ENCODE measurements at places on chromosomes 3 and 15.

DNA sequence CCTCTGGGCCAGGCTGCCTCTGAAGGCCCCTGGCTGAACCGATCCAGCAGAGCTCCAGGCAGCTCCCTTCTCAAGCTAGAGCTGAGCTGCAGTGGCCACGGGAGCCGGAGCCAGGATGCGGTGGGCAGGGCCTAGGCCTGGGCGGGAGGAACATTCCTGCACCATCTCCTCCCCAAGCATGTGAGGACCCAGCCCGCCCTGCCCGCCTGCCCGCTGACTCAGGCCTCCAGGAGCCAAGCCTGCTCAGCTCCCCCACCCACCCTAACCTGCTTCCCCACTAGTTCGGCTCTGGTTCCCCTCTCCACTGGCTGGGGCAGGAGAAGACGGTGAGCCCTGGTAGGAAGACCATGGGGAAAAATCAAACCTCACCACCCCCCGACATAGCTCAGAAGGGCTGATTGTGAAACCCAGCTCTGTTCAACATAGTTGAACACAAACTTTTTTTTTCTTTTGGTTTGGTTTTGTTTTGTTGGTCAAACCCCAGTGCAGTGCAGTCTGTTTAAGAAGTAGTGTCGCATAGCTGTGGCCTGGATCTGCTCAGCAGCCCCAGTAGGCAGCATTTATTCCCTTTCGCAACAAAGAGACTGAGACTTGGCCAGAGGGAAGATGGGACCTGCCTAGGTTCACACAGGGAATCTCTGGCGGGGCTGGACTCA is 13.5 kb downstream of the SNX33 start:
- DNase-seq = peak; percentile 72

GRCh38 chr3:32109256-32109655 is 2.8 kb downstream of the GPD1L start:
- DNase-seq = no peak

GRCh38 chr3:178960181-178960580 is 111.4 kb downstream of the ZMAT3 start:
- peak; percentile 36 for DNase-seq

GRCh38 chr15:98000249-98001203 is 40.0 kb downstream of the ARRDC4 start:
- peak; percentile 20 for DNase-seq

DNA sequence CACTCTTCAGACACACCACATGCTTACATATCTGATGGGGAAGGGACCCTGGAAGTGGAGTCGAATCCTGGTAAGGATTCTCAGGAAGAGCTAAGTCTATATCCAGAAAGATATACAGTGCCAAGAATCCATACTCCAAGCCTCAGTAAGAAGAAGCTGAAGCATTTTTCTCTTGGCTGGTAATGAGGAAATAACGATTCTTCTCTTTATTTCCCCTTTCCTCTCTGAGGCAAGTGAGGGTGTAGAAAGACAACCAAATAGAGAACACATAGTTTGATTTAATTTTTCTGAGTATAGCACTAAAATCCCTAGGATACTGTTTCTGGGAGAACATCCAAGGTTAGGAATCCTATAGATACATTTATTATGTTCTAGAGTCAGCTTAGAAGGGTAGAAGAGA is 857.3 kb downstream of the TUSC7 start:
- DNase-seq = no peak

- no peak for DNase-seq
Measured at GRCh38 chr15:26028086-26028740, 165.1 kb upstream of the ATP10A start.

DNA sequence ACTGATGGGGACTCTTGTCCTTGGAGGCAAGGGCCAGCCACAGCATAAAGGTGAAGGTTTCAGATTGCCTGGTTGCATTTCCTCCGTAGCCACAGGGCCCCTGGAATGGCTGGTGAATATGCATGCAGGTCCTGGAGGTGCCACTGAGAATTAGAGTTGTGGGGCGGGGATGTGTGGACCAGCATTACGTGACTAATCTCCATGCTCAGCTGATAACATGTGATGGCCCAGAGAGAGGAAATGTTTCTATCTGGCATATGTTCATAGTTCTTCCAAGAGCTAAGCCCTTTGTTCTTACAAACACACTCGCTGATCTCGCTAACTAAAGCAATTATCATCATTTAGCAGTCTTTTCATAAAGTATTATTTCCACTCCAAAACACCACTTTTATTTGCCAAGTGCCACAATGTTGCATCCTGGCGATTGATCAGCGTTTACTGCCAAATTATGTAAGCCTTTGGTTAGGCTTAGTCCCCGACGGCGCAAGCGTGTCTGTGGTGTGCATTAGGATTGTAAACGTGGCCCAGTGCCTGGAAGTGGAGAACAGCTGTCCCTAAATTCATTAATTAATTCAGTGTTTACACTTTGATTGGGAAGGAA is 55.9 kb downstream of the CGNL1 start:
- DNase-seq = no peak

GRCh38 chr3:179450901-179451264 is 387 bp downstream of the GNB4 start:
- DNase-seq = no peak

DNA sequence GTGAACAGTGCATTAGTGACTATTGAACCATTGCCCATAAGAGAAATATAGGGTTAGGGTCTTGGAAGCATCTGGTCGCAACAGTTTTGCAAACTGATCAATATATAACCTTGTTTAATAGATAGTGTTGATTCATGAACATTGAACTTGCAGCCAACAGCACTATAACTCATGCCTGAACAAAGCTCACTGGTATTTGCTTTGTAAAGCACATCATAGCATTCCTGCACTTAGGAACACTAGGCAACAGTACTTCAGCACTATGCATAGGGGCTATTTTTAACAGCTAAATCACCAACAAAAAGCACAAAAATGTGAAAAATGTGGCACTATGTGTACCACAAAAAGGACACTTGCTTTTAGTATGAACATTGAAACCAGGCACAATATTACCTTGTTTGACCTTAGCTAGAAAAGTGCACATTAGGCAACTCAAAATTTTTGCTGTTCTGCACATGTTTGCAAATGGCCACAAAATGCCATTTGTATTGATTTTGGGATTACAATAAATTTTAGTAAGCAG is 68.0 kb downstream of the OXNAD1 start:
- no peak for DNase-seq

GRCh38 chr3:38232701-38233100 is 32.9 kb upstream of the SLC22A13 start:
- no peak for DNase-seq

- no peak for DNase-seq
Measured at GRCh38 chr3:185733980-185734724, 90.7 kb downstream of the IGF2BP2 start.

- no peak for DNase-seq
Measured at GRCh38 chr15:82739086-82739485, 29.4 kb upstream of the AP3B2 start.

DNA sequence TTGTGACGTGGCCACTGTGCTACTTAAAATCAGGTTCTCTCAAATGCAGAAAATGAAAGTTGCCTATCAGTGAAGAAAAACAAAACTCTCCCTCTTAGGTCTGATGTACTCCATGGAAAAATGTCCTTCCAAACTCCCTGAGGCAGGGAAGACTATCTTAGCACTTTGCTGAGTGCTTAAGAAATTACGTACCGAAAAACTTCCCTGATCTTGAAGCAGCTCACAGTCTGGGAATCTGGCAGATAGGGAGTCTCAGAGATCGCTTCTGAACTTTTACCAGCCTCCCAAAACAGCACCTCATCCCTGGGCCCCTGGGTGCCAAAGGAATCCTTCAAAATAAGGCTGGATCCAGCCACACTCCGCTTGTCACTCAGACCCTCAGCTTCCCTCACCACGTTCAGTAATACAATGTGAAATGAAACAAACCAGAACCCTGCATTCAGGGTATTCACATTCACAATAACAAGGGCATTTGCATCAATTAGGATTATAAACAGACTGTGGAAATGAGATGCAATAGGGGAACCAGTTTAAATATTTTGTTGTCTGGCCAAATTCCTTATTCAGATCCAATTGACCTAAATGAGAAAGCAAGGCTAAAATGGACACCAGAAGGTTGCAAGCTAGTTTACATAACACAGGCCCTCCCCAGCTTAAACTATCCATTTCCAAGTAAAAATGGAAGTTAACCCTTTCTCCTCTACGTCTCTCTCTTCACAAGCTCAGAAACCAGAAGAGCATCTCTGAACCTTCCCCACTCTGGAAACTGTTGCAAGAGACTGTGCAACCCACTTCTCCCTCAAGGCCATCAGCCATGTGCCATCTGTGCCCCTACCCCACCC is 20.9 kb downstream of the OSBPL10 start:
- no peak for DNase-seq

GRCh38 chr15:62945760-62946159 is 96.8 kb upstream of the TPM1 start:
- DNase-seq = no peak

- no peak for DNase-seq
Measured at GRCh38 chr15:89908226-89908625, 4.5 kb downstream of the ARPIN start.

DNA sequence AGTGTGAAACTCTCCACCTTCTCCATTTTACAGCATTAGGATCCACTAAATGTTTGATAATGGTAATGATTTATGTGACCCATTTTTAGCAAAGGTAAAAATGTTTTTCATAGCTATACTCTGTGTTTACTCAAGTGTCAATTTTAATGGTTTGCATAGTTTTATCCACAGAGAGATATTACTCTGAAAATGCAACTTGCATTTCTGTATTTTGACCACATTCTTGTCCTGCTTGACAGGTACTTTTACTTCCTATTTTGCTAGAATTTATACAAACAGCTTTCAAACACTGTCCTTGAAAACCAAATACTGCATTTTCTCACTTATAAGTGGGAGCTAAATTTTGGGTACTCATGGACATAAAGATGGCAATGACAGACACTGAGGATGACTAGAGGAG is 62.9 kb downstream of the SERPINI1 start:
- DNase-seq = no peak

GRCh38 chr3:60855250-60855649 is 396.0 kb downstream of the FHIT start:
- no peak for DNase-seq

DNA sequence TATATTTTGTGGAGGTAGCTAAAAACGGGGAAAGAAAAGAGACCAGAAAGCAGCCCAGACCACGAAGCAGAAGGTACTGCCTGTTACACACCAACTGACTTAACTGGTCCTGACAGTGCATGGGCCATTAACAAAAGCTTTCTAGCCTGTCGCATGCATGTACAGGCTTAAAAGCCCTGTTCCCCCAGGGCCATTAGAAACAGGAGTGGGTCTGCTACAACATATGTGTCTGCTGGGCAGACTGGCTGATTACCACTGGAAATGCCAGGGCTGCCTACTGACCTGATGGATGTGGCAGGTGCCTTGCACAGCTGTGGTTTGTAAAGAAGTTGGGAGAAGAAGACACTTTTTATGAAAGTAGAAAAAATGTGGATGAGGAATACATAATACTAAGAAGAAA is 137.4 kb downstream of the GAP43 start:
- no peak for DNase-seq

GRCh38 chr3:112786002-112786590 is 60.6 kb downstream of the CD200R1L start:
- no peak for DNase-seq

DNA sequence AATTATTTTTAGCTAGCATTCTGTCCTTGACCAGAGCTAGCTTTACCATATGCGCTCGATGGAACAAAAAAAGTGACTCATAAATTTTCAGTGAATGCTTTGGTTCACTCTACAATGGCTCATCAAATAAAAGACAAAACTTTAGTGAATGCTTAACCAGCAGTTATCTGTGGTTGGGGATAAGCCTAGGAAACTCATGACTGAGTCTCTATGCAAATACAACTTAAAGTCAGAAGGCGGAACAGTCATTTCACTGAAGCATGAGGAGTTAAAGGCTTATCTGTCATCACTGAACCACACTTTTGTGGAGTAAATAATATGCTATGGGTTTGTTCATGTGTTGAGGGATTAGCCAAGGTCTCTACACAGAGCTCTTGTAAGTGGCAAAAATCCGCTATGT is 308.4 kb downstream of the SQOR start:
- DNase-seq = no peak

DNA sequence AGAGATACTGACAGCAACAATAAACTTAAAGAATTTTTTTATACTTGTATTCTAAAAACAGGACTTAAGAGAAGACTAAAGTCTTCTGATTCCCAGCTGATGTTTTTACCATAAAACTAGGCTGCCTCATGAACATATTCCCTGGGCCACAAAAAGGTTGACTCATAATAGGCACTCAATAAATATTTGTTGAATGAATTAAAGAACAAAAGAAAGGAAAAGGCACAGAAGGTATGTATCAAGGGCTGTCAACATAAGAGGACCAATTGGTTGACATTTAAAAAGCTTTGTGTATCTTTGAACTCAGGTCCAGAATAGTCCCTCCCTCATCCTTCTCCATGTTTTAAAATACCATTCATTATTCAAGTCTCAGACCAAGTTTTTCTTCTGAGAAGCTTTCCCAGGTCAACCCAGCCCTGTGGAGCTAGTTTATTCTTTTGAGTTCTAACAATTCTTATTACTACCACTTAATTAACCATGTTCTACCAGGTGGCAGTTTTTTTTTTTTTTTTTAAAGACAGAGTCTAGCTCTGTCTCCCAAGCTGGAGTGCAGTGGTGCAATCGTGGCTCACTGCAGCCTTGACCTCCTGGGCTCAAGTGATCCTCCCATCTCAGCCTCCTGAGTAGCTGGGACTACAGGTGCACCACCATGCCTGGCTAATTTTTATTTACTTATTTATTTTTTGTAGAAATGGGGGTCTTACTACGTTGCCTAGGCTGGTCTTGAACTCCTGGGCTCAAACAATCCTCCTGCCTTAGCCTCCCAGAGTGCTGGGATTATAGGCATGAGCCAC is 17.5 kb upstream of the ARHGEF3 start:
- no peak for DNase-seq

- DNase-seq = no peak
Measured at GRCh38 chr3:70342149-70342548, 29.7 kb upstream of the MDFIC2 start.

DNA sequence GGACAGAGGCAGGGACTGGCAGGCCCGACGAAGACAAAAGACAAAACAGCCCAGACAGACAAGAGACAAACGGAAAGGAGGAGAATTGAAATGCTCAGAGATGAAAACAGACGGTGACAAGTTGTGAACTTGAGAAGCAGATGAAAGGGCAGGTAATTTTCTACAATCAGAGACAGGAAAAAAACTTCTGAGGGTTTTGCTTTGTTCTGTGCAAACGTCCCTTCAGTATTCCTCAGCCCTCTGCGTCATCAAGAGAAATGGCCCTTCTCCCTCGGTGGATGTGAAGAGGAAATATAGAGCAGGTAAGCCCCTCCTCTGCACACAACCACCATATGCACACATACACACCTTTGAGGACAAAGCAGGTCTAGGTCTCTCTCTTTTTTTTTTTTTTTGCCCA is 206.6 kb downstream of the UACA start:
- DNase-seq = no peak

GRCh38 chr15:79035111-79035601 is 55.4 kb downstream of the RASGRF1 start:
- peak; percentile 25 for DNase-seq

DNA sequence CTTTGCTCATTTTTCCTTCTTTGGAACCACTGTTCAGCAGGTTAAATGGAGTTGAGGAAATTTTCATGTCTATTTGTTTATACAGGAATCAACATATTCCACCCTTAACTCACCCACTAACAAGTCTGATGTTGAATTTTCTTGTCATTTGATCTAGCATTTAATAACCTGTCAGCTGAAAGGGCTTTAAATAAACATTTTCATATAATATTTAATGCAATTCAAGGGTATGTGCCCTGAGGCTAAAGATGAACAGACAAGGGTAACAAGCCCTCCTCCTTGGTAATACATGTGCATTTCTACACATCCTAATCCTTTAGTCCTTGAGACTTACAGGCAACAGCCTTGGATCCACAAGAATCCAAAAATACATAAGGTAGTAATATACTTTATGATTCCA is 435.0 kb upstream of the NR2F2 start:
- DNase-seq = no peak

GRCh38 chr3:95356764-95357501 is 1294.1 kb downstream of the NSUN3 start:
- no peak for DNase-seq

All from HFF-Myc (cell line).